ENCODE measurements at places on chromosomes 11 and 22. TPM values are rescaled to one million over a fixed set of nuclear protein-coding genes. Genes with fewer than 3 reads are reported as not detected.

Gene SYCE3
- not detected for total RNA-seq

Gene RAD9A
- 5.8 TPM for total RNA-seq

Gene CCDC82
- total RNA-seq, result 7.8 TPM

Gene MMP3
- total RNA-seq, result 9.5 TPM

Gene SLC25A45
- 2.0 TPM for total RNA-seq
